Naive thymus-derived CD4-positive, alpha-beta T cell (primary cell): ENCODE measurements at places on chromosomes 5 and 9. TPM values are rescaled to one million over a fixed set of nuclear protein-coding genes. Genes with fewer than 3 reads are reported as not detected.

- DNase-seq: no peak
Measured at GRCh38 chr5:53017383-53017782, 28.2 kb downstream of the ITGA2 start.

DNA sequence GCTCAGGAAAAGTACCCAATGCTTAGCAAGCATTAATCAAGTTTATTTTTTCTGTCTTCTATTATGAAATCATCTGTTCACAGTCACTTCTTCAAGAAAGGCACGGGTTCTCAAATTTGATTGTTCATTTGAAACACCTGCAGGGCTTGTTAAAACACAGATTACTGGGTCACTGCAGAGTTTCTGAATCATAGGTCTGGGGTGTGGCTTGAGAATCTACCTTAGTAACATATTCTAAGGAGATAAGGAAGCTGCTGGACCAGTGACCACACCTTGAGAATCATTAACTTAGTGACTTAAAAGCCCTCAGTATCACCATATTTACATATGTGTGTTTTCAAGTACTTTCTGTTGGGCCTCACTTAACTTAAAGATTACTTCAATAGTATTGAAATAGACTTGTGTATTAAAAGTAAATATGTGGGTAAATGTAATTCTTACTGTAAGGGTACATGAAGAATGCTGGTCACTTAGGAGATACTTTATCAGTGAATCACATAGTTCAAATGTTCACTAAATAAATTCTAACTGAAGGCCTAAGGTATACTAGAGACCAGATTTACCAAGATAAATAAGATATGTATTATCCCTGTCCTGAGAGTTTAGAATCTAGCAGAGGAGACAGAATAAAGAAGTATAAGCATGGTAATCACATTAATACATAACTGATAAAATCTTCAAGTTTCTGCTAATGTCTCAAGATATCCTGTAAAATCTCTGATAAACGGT lies 1342.1 kb upstream of the C9orf72 start:
- DNase-seq: no peak

DNA sequence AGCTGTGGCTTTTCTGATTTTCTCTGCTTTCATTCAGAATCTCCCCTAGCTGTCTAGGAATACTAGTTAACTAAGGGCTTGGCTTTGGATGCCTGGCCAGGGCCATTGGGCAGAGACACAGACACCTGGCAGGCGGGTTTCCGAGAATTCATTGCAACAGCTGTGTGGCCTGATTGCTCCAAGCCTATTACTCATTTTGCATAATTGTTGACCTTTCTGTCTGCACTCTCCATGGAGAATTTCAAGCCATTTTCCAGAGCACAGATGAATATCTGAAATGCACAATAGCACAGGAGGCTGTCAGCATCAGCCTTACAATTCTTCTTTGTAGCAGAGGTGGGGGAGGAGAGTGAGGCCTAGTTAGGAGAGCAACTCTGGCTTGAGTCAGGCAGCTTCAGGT lies 310.5 kb downstream of the DMAC1 start:
- no peak for DNase-seq

The DDX46 gene
- total RNA-seq: 55.7 TPM

DNA sequence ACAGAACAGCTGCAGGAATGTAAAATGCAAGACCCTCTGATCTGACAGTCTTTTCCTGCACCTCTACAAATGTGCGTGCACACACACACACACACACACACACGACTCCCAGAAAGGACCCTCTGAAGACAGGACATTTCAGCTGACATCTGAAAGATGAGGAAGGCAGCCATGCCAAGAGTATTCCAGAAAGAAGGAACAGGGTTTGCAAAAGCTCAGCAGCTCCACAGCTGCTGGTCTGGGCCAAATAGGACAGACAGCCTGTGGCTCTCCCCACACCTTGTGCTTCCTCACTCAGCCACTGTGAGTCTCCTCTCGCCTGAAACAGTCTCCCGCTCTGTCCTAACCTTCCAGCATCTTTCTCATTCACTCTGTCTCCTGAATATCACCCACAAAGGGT lies 189.0 kb downstream of the PALM2AKAP2 start:
- no peak for DNase-seq

The SLC46A2 gene
- total RNA-seq: 4.1 TPM
